ENCODE measurements at places on chromosomes 6 and 20.

DNA sequence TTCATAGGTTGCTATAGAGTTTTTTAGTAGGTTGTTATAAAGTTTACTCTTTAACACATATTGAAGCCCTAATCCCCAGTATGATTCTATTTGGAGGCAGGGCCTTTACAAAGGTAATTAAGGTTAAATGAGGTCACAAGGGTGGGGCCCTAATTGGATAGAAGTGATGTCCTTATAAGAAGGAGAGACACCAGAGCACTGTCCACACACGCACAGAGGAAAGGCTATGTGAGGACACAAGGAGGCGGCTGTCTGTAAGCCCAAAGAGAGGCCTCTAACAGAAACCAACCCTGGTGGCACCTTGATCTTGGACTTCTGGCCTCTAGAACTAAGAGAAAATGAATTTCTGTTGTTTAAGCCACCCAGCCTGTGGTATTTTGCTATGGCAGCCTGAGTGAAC lies 98.5 kb downstream of the GJA10 start:
- DNase-seq: no peak

GRCh38 chr6:74602206-74602605 lies 603.6 kb downstream of the COL12A1 start:
- no peak for DNase-seq

GRCh38 chr20:10475225-10475624 lies 40.1 kb downstream of the SLX4IP start:
- no peak for DNase-seq

DNA sequence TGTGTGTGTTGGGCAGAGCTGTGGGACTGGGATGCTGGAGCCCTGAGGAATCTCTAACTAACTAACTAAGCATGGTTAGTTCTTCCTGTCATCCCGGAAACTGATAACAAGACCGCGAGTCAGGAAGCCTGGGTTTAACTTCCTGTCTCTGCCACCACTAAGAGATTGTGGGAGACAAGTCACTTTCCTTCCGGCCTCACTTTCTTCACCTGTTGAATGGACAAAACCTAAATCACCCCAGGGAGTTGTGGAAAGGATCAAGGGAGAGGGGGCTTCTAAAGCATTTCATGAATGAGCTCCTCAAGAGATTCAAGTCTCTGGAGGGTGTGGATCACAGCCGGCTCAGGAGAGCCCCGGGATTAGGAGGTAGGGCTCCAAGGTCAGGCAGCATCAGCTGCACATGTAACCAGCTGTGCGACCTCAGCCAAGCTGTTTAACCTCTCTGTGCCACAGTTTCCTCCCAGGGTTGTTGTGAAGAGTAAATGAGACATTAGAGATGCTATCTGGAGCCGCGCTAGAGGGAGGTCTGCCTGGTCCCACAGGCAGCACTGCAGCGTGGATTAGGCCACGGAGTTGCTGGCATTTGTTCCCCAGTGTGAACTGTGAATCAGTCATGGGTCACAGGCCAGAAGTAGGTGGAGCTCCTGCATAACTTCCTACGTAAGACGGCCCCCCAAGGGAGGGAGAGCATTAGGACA lies 105.1 kb downstream of the TOX2 start:
- DNase-seq: no peak

DNA sequence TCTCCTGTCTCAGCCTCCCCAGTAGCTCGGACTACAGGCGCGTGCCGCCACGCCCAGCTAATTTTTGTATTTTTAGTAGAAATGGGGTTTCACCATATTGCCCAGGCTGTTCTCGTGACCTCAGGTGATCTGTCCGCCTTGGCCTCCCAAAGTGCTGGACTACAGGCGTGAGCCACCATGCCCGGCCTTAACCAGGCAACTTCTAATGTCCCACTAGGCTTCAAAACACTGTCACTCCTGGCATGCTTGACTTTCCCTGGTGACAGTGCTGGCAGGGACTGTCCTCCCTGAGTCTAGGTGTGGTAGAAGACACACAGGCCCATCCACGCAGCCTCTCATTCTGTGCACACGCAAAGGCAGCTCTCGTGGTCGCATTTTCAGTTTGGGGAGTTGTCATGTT lies 11.6 kb upstream of the EZR start:
- DNase-seq: no peak

- no peak for DNase-seq
Observed at GRCh38 chr20:711576-711975, 36.0 kb upstream of the SCRT2 start.

DNA sequence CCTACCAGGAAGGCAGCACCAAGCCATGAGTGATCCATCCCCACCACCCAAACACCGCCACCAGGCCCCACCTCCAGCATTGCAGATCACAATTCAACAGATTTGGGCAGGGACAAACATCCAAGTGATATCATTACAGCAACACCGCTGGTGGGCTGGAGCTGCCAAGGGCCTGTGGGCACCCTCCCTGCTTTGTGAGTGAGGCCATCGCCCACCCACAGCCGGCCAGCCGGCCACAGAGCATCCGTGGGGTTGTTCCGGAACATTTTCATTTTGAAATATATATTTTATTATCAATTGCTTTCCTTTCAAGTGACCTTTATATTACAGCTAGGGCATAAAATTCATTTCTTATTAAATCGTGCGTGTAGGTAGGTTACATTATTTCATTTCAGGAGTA lies 286.0 kb upstream of the CDH4 start:
- DNase-seq: no peak

DNA sequence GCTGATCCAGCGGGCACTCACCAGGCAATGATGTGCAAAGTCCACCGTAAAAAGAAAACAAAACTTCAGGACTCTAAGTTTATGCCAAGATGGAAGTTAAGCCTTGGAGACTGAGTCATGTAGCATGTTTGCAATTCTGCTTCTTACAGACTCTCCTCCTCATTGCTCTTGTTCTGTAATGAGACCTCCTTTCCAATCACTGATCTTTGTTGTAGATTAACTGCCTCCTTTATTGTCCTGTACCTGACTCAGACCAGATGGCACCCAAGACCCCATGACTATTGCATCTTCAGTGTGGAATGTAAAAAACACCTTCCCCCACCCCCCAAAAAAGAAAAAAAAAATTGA lies 11.2 kb downstream of the NEU1 start:
- DNase-seq: peak; percentile 67

GRCh38 chr20:38172408-38172807 lies 7.3 kb upstream of the TGM2 start:
- no peak for DNase-seq

DNA sequence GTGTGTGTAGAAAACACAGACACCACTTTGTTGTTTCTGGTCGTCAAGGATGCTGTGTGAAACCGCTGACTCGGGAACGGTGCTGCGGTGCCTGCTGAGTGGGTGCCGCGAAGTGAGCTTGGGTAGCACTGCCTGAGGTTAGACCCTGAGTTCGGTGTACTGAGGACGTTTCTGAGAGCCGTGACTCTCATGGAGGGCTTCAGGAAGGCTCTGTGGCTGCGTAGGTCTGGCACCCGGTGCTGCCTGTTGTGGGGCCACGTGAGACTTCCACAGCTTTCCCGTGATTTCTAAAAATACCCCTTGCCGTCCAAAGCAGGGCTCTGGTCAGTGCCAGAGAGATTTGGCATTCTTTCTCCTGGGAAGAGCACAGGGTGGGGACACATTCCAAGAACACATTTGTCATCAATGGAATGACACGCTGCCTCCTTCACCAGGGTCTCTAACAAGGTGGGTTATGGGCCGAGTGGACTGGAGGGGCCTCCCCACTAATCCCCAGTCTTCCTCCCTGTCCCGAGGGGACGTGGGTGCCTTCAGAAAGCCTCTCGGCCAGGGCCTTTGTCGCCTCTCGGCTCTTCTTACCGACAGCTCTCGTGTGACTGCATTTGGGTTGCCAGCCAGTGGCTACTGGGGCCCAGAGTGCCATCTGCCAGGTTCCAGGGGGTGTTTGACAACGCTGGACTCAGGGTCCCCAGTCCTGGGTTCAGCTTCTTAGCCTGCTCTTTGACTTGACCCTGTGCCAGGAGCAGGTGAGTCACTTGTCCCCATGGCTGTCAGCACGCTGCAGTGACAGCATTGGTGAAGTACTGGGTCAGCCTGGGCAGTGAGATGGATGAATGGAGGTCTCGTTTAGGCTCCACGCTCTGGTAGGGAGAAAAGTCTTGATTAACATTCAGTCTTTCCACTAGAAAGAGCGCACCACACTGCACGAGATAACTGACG lies 62.2 kb downstream of the SYNJ2 start:
- no peak for DNase-seq

DNA sequence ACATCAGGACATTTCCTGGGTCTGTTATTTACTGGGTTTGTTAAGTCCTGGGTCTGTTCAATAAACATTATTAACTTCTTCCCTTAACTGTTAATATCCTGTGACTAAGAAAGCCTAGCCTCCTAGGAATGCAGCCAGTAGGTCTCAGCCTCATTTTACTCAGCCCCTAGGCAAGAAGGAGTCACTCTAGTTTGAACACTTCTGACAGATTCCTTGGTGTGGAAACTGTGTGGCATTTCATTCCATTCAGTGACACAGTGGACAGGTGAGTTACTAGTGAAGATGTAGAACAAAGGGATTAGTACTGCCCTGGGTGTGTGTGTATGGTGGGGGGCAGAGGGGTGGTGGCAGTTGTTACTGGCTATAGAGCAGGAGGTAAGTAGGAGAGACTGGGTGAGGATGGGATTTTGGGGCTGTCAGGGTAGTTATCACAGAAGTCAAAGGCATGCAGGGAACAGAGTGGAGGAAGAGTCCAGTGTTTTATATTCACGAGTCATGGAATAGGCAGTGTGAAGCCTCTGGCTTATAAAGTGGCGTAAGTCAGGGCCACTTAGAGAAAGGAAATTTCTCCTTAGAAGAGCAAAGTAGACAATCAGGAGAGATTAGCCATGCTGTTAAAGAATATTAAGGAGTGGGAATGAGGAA lies 28.4 kb downstream of the RNF182 start:
- no peak for DNase-seq

- DNase-seq: no peak
Observed at GRCh38 chr6:154169193-154169847, 130.3 kb downstream of the OPRM1 start.

DNA sequence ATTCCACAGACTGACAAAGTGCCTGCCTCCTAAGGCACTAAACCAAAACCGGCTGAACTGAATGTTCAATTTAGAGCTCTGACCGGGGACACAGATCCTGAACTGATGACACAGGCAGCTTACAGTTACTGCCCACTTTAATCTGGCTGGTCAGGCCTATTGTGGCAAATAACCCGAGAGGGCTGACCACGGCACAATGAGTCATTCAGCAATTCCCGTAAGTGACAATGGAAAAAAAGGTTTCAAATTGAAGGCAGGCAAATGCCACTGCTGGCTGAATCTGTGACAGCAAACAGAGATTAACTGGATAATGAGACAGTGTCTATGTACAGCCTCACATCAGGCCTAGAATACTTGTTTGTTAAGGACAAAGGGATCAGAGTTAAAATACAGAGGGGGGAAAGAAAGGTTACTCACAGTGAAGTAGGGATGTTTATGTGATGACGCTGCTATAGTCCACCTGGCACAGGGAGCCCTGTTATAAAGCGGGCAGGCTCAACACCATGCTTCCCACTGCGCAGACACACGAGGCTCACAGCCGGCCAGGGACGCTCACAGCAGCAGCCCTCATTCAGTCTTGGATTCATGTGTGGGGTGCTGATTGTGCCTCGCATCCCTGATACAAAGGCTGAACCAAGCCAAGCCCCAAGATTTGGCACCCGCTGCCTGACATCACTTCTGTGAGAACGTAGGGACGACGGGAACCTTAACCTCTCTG lies 54.4 kb downstream of the RTN4IP1 start:
- peak; percentile 82 for DNase-seq

GRCh38 chr6:1383729-1384548 lies 5.4 kb upstream of the FOXF2 start:
- DNase-seq: no peak

GRCh38 chr20:58891718-58892140 lies 39.2 kb downstream of the GNAS start:
- peak; percentile 86 for DNase-seq

DNA sequence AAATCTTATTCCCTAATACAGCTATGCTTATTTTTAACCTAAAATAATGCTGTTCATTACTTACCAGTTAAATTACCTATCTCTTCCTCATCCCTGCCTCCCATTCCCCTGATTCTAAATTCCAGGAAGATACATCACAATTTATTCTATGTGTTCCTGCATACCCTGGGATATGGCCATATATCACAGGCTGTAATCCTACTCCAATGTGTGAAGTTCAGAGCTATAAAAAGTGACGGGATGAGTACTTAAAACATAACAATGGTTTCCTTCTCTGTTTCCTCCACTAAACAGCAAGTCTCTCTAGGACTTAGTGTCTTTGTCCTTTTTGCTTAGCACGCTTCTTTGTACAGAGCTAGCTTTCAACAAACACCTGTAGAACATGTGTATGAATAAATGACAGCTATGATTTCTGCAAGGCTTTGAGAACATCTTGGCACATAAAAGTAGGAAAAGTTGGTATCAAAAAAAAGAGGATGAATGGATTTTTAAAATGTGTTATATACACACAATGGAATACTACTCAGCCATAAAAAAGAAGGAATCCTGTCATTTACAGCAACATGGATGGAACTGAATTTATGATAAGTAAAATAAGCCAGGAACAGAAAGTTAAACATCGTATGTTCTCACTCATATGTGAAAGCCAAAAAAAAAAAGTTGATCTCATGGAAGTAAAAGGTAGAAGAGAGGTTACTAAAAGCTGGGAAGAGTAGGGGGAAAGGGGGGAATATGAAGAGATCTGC lies 45.8 kb downstream of the SESN1 start:
- DNase-seq: peak; percentile 33

- peak; percentile 70 for DNase-seq
Observed at GRCh38 chr20:50625986-50626677, 65.2 kb downstream of the RIPOR3 start.

- peak; percentile 58 for DNase-seq
Observed at GRCh38 chr6:124796464-124796970, 165.7 kb upstream of the RNF217 start.

GRCh38 chr6:40998661-40999060 lies 40.4 kb downstream of the UNC5CL start:
- no peak for DNase-seq

DNA sequence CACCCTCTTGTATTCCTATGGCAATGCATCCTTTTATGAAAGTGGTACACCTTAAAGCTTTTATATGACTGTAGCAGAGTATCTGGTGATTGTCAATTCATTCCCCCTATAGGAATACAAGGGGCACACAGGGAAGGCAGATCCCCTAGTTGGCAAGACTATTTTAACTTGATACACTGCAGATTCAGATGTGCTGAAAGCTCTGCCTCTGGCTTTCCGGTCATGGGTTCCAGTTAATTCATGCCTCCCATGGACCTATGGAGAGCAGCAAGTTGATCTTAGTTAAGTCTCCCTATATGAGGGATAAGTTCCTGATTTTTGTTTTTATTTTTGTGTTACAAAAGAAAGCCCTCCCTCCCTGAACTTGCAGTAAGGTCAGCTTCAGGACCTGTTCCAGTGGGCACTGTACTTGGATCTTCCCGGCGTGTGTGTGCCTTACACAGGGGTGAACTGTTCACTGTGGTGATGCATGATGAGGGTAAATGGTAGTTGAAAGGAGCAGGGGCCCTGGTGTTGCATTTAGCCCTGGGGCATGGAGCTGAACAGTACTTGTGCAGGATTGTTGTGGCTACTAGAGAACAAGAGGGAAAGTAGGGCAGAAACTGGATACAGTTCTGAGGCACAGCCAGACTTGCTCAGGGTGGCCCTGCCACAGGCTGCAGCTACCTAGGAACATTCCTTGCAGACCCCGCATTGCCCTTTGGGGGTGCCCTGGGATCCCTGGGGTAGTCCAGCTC lies 292.1 kb downstream of the ESR1 start:
- DNase-seq: no peak

All from NCI-H69 (cell line).